Right atrium auricular region (tissue), 2 donors: ENCODE measurements at places on chromosomes 11 and 22. TPM values are rescaled to one million over a fixed set of nuclear protein-coding genes. Genes with fewer than 3 reads are reported as not detected.

The SLC22A25 gene
- not detected for total RNA-seq

The KBTBD3 gene
- 4.2 TPM for total RNA-seq

The CFL1 gene
- total RNA-seq = 365 TPM

DNA sequence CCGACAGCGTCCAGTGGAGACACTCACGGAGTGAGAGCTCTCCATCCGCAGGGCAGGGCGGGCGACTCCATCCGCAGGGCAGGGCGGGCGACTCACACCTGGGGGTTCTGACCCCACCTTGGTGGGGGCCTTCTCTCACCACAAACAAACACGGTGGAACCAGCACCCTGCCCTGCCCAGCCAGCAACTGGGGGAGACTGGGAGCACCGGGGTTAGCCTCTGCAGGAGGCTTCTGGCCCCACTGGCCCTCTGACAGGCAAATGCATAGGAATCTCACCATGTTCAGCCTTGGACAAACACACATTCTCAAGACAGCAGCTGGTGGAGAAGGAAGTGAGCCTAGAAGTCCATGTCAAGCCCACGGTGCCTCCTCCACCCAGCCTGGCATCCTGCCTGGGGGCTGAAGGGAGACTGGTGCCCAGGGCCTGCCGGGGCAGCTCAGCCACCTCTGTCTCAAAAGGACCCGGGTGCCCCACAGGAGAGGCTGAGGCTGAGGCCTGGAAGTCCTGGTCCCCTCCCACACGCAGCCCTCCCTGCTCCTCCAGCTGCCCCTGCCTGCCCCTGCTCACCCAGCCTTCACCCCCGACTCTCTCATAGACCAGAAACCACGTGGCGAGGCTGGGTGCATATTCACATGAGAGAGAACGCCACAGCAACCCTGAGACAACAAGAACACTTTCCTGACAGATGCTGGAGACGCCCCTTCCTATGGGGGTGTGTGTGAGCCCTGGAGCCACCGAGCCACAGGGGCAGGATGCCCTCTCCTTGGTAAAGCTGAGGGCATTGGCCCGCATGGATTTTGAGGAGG is 98.4 kb upstream of the B3GAT1 start:
- DNase-seq = no peak

DNA sequence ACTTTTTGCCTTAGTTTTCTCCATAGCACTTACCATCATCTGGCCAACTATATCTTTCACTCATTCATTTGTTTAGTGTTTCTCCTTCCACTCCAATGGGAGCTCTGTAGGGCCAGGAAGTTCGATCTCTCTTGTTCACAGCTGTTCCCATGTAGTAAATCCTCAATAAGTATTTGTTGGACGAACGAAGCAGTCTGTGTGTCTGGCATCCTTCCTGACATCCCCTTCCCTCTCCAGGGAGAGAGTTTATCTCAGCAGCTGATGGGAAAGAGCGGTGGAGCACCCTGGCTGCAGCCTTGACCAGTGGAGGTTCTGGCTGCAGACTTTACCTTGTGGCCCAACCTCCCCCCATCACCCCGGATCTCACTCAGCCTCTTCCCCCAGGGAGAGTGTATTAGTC is 141.7 kb downstream of the CHST1 start:
- DNase-seq = no peak
